ENCODE measurements at places on chromosomes 7 and 10. TPM values are rescaled to one million over a fixed set of nuclear protein-coding genes. Genes with fewer than 3 reads are reported as not detected.

SLC18A3 gene
- total RNA-seq = not detected

HGF gene
- total RNA-seq = 462 TPM

TNKS2 gene
- 46.4 TPM for total RNA-seq

IQCE gene
- 7.4 TPM for total RNA-seq

DNAJB6 gene
- total RNA-seq = 66.4 TPM

TMEM196 gene
- total RNA-seq = not detected

NPFFR1 gene
- total RNA-seq = not detected
